ENCODE measurements at places on chromosomes 7 and 10. TPM values are rescaled to one million over a fixed set of nuclear protein-coding genes. Genes with fewer than 3 reads are reported as not detected.

DRGX gene
- polyA plus RNA-seq: not detected

UTF1 gene
- not detected for polyA plus RNA-seq

C10orf53 gene
- not detected for polyA plus RNA-seq

PIP gene
- polyA plus RNA-seq: not detected

Data from CD4-positive, alpha-beta memory T cell (primary cell).